Activated T-cell treated with anti-CD3 and anti-CD28 coated beads, Interleukin-2, amount 50 U/mL, for 1 hour (primary cell): ENCODE measurements at places on chromosomes 2 and 18.

DNA sequence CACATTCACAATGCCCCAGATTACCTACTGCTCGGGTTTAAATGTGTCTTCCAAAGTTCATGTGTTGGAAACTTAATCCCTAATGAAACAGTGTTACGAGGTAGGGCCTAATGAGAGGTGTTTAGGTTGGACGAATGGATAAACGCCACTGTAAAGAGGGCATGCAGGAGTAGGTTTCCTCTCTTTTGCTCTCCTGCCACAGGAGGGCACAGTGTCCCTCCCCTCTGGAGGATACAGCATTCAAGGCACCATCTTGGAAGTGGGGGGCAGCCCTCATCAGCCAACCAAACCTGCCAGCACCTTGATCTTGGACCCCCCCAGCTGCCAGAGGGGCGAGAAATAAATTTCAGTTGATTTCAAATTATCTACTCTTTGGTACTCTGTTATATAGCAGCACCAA, 103.5 kb downstream of the TSHZ1 start:
- no peak for DNase-seq

GRCh38 chr2:219112651-219113338, 47.8 kb downstream of the NHEJ1 start:
- DNase-seq: no peak

- DNase-seq: peak; percentile 99
These were observed at the start of gene SLC66A2 for GRCh38 chr18:79951545-79952455. Gene SLC66A2, minus strand, starts transcription at chr18:79951653. Its CDS starts 727 bp downstream, at chr18:79950926.

DNA sequence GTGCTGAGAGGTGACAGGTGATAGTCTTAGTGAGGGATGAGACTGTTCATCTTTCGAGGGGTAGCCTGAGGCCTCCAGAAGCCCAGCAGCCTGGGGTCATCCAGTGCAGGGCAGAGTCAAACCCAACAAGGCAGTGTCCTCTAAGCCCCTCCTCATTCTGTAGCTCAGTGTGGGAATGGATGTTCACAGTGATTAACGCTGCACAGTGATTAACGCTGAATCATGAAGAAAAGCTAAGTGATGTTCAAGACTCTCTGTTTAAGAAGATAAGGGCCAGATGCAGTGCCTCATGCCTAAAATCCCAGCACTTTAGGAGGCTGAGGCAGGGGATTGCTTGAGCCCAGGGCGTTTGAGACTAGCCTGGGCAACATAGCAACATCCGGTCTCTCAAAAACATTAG, 56.3 kb upstream of the LAPTM4A start:
- DNase-seq: no peak

- DNase-seq: peak; percentile 58
These were observed 40.3 kb downstream of the INPP5D start for GRCh38 chr2:233100192-233100998.
